ENCODE measurements at places on chromosomes 3 and 15. TPM values are rescaled to one million over a fixed set of nuclear protein-coding genes. Genes with fewer than 3 reads are reported as not detected.

Gene GMPPB
- 15.7 TPM for total RNA-seq

Gene CPLX3
- 3.6 TPM for total RNA-seq

Gene CGNL1
- 11.2 TPM for total RNA-seq

Gene SPATA12
- not detected for total RNA-seq

Gene GOLGA6L7
- total RNA-seq = not detected

Gene IGF2BP2
- total RNA-seq = 18.7 TPM

Gene FRMD5
- 44.0 TPM for total RNA-seq

Gene RARB
- total RNA-seq = 19.4 TPM

Gene SLC51B
- not detected for total RNA-seq

Gene GOLGA8Q
- 1.4 TPM for total RNA-seq

Gene LMAN1L
- total RNA-seq = 20.6 TPM

Gene REC114
- 1.00 TPM for total RNA-seq

- no peak for DNase-seq
Observed at GRCh38 chr3:160697637-160698380, 20.8 kb downstream of the ARL14 start.

DNA sequence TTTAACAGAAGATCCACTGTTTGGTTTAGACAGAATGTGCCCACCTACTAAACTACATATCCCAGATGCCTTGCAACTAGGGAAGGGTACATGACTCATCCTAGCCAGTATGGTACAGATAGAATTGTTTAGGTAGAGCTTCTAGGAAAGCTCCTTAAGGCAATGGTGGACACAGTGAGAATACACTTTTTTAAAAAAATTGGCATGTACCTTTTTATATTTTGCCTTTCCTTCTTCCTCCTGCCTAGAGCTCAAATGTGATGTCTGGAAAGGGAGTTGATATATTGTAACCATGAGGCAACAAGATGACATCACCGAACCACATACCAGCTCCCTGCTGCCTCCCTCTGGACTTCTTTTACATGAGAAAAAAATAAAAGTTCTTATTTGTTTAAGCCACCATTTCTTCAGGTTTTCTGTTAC lies 14.4 kb upstream of the C3orf80 start:
- DNase-seq = no peak

- DNase-seq = no peak
Observed at GRCh38 chr3:8366219-8366810, 135.3 kb upstream of the LMCD1 start.

DNA sequence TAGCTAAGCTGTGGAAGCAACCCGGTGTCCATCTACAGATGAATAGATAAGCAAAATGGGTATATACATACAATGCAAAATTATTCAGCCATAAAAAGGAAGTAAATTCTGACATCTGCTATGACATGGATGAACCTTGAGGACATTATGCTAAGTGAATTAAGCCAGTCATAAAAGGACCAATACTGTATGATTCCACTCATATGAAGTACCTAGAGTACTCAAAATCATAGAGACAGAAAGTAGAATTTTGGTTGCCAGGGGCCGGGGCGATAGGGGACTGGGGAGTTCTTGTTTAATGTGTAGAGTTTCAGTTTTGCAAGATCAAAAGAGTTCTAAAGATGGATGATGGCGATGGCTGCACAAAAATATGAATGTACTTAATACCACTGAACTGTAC lies 10.3 kb downstream of the EID1 start:
- no peak for DNase-seq

DNA sequence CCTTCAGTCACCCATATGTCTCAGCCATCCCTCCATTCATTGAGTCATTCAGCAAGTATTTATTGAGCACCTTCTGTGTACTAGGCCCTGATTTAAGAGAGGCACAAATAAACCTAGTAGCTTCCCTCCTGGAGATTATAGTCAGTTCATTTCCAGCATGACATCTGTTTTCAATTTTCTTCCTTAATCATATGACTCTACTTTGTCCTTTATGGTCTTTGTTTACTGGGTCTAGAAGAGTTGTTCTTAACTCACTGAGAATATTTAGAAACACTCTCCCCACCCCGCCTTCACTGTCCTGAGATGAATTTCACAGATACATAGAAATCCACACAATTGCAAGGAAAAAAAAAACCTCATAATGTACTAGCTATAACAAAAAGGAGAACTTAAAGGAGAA lies 44.8 kb upstream of the ADAMTS9 start:
- no peak for DNase-seq

GRCh38 chr3:46895204-46895660 lies 17.7 kb downstream of the PTH1R start:
- peak; percentile 90 for DNase-seq

GRCh38 chr3:74445541-74445940 lies 168.9 kb downstream of the CNTN3 start:
- no peak for DNase-seq

DNA sequence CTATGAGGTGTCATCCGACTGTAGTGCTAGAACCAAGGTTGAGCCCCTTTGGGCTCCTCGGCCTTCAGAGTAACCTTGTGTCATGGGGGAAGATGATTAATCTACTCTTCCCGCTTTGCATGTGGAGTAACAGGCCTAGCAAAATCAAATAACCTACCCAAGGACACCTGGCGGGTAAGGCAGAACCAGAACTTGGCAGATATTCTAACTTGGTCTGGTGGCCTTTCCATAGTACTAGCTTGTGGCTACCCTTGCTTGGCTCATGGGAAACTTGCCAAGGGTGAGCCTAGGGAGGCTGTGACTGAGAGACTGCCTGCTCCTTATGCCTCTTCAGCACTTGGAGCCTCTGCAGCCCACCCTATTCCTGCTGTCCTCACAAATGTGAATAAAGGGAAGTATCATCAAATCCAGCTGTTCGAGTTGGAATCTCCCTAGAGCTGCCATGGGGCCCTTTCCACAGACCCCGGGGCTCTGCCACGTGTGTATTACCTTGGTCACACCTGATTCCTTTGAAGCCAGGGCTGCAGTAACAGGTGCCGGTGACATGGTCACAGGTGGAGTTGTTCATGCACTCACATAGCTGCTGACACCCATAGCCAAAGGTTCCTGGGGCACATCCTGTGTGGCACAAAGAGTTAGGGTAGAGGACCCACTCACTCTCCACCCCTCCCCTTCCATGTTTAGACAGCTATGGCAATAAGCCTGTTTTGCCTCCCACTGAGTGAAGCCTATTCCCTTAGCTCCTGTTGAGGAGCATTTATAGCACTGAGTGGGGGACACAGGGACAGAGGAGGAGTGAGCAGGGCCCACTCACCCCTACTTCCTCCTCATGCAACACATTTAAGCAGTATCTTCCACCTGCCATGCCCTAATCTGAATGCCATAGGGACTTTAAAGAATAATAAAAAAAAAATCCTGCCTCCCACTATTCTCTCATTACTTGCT lies 46.0 kb downstream of the RAB11A start:
- DNase-seq = no peak

DNA sequence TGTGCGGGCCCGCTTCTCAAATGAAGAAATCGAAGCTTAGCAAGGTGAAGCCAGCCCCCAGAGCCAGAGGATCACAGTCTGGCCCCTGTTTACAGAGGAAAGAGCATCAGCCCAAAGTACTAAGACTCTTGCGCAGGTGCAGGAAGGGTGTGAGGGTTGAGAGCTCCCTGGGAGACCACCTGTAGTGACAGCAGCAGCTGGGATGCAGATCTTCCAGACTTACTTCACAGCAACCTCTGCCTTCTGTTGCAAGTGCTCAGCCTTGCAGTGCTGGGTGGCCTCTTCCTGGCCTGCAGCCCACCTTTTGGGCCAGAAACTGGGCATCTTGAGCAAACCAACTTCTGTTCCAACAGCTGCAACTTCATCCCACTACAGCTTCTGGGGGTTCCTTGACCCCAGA lies 19.7 kb downstream of the SPATA12 start:
- DNase-seq = no peak

DNA sequence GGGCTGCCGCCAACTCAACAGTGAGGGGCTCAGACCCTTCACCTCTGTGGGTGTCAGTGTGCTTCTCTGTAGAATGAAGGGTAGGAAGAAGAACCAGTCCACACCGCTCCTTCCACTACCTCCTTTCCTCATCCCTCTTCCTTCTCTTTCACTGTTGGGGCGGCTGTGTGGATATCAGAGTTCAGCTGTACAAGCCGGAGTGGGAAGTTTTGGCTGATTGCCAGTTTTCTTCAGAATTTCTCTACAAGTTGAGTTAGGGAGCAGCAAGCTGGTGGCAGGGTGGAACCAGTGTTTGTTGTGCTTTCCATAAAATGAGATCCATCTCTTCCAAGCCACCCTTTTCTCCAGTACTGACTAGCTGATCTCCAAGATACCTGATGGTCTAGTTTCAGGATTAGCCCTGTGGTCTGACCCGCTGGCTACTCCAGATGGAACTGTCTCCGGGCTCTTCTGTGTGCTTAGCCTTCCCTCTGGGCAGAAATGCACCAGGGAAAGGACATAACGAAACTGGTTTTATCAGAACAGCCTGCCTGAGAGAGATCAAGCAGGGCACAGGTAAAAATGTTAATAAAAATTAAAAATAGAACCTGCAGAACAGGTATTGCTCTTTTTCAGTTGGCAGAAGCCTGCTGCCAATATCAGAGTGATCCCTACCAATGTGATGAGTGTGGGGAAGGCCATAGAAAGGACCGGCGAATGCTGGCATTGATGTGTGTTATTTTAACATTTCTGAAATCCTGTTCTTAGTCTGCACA lies 169.9 kb upstream of the TSC22D2 start:
- no peak for DNase-seq

DNA sequence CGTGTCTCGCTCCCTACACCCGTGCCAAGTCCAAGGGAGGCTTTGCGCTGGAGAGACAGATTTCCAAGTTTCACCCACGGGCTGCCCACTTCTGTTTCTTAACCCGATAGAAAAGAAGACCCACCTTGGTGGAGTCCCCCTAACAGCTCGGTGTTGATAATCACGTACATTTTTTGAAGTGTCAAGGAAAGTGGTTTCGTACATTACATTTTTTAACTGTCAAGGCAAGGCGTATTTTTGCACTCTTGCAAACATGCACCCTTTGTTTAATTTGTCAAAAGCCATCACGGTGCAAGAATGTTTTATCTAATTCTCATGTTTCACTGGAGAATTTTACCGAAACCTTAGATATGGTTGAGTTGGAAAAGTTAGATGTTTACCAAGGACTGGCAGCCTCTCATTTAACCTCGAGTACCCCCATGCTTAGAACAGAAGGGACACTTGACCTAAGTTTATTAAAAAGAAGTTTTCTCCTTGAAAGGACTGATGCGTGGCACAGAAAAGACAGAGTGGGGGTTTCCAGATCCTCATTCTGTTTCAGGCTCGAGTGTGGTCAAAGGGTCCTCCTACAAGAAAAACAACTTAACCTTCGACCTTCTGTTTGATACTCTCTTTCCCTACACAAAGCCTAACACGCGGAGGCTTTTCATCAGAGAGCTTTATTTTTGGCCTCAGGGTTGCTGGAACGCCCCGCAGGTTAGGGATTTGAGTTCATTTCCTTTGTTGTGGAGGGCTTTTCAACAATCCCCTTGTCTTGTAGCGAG lies 882 bp downstream of the GXYLT2 start:
- DNase-seq = no peak

- DNase-seq = no peak
Observed at GRCh38 chr3:44469914-44470313, 7.6 kb downstream of the ZNF445 start.

DNA sequence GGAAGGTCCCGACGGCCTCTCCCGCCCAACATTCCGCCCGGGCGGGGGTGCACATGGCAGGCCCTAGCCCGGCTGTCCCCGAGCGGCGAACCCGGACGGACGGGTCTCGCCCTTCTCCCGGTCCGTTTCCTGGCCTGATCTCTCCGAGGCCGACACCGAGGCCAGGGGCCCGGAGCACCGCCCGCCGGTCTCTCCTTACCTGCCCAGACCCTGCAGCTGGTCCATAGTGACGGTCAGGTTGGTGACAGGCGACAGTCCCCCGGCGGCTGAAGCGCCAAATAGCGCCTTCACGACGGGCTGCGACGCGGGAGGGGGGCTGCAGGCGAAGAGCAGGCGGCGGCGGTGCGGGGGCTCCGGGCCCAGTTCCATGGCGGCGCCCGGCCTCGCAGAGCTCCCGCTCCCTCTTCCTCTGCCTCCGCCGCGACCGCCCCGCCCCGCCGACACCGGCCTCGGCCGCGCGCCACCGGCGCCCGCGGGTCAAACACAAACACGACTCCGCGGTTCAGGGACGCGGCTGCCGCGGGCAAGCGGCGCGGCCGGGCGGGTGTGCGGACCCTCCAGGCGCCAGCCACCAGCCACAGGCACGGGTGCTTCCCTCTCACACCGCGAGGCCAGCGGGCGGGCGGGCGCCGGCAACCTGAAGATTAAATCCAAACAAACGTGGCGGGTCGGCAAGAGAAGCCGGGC lies 495 bp downstream of the CDC25A start:
- DNase-seq = no peak

DNA sequence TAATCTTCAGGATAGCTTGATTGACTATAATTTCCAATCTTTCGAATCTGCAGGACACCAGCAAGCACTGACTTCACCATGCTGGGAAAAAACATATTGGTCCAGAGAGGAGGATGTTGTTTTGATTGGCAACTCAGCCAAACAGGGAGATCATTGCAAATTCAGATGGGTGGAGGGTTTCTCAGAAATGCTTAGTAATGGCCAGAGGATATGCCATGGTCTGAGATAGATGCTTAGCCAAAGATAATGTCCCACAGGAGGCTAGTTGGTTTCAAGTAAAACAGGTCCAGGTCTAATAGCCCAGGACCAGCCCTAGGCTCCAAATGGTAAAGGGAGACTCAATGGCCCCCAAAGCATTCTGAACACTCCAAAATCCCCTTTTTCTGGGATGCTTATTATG lies 46.7 kb upstream of the CCDC80 start:
- no peak for DNase-seq

DNA sequence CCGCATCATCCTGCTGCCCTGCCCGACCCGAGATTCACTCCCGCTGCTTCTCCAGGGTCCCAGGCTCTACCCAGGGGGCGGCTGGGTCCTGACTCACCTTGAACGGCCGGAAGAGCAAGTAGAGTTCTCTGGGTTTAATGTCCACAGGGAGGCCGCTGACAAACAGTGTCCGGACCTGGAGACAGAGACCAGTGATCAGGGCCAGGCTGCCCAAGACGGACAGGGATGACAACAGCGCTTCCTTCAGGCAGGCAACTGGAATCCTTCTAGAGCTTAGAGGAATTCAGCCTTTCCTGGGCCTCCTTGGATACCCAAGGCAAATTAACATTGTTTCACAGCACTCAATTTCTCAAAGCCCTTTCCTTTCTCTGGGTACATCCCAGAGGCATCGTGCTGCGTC lies 23.9 kb downstream of the RBPMS2 start:
- DNase-seq = no peak

DNA sequence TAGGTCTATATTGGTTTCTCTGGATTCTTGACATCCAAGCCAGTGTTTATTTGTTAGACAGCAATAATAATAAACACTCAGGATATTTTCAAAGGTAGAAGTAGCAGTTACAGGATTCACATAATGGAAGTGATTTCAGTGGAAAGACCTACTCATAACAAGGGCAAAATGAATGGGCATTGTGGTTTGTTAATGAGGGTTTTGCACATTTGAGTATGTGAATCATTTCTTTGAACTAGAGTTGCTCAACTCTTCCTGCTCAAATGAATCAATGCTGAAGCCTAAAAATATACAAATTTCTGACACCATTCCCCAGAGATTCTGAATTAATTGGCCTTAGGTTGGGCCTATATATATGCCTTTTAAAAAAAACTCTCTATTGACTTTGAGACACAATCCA lies 4.1 kb upstream of the COL6A5 start:
- DNase-seq = no peak

GRCh38 chr3:38004415-38005075 lies 14.0 kb downstream of the VILL start:
- DNase-seq = peak; percentile 88

All from Right ventricle myocardium superior (tissue), 1 donor.